ENCODE measurements at places on chromosomes 6 and 20.

- DNase-seq: no peak
Measured at GRCh38 chr20:56200456-56200855, 48.1 kb upstream of the MC3R start.

DNA sequence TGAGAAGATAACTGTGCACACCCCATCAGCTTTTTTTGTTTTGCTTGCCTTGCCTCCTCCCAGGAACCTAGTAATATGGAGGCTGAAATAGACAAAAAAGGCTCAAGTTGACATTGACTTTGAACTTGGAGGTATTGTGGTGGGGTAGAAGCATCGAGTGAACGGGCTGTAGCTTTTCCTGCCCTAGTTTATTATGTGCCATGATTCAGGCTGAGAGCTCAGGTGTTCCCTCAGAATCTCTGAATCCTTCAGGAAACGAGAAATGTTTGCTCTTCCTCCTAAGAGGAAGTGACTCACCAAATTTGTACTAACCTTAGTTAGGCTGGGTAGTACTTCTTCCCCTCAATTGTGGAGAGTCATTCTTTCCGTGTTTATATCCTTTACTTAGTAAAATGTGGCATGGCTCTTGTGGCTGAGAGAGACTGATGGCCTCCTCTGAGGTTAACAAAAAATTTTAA, 98.8 kb downstream of the SASH1 start:
- DNase-seq: peak; percentile 93

GRCh38 chr6:18551228-18551627, 164.1 kb downstream of the RNF144B start:
- DNase-seq: peak; percentile 76

DNA sequence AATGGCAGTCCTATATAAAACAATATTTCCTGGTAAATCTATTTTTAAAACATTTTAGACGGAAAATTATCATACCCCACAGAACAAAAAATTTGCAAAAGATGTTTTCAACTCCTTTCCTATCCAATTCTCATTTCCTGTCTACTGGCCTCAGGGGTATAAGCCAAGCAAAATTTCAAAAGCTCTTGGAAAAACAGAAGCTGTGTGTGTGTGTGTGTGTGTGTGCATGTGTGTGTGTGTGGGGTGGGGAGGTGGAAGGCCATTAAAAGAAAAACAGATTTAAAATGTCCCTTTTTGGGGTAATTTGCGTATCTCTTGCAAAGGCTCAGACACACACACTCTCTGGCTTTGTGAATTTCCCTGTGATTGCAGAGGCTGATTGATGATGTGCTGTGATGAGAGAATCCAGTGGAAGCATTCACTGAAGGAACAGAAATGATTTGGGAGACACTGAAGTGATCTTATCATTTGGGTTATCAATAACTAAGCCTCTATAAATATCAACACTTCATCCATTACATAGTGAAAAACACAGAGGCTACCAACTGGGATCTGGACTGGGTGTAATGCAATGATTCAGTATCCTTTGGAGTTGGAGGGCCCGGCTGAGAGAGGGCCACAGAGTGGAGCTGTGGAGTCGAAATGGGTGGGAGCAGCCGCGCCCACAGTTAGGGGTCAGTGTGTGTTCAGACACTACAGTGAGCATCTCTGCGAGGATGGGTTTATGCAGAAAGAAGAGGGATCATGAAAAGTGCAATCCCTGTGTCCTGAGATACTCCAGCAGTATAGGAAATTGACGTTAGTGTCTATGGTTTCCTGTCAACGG, 106.8 kb upstream of the PREP start:
- DNase-seq: no peak

- DNase-seq: peak; percentile 81
Measured at GRCh38 chr6:169250660-169251059, 3.0 kb downstream of the THBS2 start.

- no peak for DNase-seq
Measured at GRCh38 chr20:34862724-34863123, 9.9 kb downstream of the GGT7 start.

DNA sequence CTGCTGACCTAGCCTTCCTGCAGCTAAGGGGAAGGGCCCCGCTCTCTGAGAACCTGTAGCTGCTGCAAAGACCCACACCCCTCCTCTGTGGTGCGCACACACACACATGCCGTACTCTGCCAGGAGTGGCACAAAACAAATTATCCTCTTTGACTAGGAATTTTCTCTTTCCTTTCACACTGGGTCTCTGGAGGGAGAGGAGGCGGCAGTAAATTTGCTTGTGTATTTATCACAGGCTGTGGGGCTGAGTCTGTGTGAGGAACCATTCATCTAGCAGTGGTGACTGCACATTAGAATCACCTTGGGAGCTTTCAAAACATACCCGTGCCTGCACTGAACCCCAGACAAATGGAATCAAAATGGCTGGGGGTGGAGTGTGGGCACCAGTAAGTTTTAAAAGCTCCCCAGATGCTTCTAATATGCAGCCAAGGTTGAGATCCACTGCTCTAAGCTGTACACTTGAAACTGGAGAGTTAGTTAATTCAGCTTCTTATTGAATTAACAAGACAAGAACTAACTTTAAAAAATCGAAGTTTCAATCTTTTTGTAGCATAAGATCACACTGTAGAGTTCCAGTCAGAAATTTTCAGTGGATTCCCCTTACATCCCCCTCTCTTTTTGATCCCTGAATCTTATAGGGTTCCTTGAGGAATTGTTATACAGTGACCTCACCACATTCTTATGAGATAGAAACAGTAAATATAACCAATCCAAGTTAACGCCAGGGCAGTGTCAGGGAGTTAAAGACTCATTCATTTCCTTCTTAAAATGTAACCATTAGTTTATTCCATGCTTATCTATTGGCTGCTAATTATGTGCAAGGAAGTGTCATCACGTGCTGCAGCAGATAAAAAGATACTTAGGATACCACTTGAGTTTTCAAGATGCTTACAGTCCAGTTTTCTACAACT, 29.8 kb upstream of the GMDS start:
- no peak for DNase-seq

DNA sequence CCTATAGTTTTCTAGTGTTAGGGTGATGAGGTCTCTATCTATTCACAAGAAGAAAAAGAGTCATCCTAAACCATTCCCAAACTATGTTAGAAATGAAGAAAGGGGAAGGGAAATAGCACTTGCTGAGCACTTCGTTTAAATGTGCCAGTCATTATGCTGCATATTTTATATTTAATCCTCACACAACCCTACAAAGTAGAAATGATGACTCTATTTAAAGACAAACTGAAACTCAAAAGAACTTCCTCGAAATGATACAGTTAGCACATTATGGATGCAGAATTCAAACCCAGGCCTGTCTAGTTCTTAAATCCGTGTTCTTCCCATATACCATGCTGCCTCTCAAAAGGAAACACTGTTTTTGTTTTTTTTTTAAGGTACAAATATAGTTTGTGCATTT, 174.6 kb downstream of the GMPR start:
- DNase-seq: no peak

- no peak for DNase-seq
Measured at GRCh38 chr20:63060057-63060991, 53.6 kb upstream of the BHLHE23 start.

DNA sequence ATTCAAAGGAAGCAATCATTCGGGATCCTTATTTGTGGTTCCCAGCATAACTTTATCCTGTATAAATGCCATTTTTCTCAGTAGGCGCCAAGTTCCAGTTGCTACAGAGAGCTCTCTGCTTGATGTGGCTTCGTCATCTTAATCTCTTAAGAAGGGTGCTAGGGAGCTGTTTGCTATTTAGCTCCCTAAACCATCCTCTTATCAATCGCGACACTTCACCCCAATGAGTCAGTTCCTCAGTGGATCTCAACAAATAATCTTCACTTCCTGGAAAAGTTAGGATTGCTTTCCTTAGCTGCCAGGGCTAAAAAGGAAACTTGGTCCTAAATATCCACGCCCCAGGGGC, 1.3 kb upstream of the NKAIN2 start:
- DNase-seq: peak; percentile 31

DNA sequence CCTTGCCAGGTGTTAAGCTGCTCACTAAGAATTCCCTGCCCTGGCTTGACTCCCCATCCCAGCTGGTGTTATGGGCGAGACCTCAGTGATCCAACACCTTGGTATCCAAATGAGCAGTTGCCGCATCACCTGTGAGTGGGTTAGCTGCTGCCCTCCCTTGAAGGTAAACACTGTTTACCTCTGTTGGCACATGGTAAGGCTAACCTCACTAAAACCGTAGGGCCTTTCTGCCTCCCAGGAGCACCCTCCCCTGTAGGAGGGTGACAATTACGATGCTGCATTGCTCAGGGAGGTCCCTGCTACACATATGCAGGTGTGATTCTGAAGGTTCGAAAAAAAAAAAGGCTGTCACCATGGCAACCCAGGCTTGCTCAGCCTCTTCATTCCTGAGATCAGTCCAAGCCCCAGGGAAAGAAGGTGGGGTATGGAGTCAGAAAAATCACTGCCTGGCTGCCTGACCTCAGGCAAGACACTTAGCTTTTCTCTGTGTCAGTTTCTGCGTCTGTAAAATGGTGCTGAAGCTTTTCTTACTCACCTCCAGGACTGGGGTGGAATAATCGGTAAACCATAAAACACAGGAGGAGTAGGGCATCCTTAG, 19.5 kb downstream of the PNPLA1 start:
- DNase-seq: peak; percentile 88

- DNase-seq: no peak
Measured at GRCh38 chr6:158441716-158442215, 118.1 kb upstream of the TMEM181 start.

- DNase-seq: peak; percentile 12
Measured at GRCh38 chr6:119090256-119090655, 11.8 kb upstream of the FAM184A start.

DNA sequence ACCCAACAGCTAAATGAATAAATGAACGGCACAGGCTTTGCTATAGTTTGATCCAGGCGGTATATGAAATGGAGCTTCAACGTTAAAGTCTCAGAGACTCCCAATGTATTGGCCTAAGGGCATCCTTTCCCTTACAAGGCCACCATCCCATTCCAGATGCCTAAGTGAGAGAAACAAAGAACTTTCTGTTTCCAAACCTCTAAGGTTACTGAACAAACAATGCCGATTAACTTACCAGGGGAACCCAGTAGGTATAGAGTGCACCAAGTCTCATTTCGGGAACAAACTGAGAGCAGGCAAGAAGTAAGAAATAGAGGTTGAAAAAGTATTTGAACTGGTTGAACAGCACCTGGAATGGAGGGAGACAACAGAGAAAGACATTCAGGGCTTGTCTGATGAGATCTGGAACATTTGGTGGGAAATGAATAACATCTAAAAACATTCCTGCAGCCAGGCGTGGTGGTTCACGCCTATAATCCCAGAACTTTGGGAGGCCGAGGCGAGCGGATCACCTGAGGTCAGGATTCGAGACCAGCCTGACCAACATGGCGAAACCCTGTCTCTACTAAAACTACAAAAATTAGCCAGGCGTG, 42.5 kb downstream of the ATP9A start:
- peak; percentile 21 for DNase-seq

DNA sequence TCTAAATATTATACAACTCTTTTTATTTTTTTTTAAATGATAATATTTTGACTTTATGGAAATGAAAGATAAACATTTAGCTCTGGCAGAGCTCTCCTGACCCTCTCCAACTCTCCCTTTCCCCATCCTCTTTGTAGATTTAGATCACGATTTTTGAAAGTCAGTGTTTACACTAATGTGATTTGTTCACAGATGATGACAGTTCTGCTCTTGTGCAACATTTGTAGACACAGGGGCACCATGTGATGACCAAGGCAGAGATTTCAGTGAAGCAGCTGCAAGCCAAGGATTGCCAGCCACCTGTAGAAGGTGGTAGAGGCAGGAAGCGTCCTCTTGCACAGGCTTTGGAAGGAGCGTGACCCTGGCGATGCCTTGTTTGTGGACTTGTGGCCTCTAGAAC, 483.2 kb downstream of the QKI start:
- DNase-seq: no peak

DNA sequence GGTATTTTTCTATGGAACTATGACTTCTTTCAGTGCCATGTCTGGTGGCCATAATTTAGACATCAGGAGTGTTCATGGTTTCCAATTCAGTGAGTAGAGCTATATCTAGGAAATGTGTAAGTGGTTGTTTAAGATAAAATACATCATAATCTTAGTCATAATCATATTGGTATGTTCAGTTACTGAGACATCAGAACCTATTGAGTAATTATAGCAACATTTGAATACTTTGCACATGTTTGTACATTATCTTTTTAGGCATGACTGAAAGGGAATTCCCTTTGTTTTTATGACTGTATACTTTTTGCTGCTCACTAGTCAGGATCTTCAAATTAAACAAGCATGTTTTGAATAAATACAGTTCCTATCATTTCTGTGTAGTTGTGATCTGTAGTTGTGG, 64.0 kb downstream of the STXBP5 start:
- DNase-seq: peak; percentile 78

DNA sequence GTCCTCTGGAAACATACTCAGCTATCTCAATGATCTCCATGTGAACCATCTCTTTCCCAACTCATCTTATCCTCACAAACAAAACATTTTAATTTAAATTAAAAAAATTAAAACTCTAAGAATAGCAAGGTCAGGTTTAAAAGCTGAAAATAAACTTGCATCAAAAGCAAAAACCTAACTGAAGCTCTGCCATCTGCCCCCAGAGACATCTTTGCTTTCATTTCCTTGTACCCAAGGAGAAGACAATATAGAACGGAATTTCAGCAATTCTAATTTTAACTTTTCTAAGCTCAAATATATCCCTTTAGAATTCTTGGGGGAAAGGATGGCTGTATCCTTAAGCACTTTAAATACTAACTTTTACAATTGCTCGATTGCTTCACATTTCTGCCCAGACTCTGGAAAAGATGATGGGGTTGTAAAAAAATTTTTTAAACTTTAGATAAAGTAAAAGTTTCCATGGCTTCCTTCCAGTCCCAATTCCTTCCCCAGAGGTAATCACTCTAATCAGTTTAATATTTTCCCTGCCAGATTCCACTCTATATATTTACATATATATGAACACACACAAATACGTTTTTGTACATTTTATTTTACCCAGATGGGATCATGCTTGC, 69.2 kb upstream of the SMIM29 start:
- no peak for DNase-seq

GRCh38 chr6:112432853-112433252, 85.7 kb downstream of the RFPL4B start:
- DNase-seq: no peak

DNA sequence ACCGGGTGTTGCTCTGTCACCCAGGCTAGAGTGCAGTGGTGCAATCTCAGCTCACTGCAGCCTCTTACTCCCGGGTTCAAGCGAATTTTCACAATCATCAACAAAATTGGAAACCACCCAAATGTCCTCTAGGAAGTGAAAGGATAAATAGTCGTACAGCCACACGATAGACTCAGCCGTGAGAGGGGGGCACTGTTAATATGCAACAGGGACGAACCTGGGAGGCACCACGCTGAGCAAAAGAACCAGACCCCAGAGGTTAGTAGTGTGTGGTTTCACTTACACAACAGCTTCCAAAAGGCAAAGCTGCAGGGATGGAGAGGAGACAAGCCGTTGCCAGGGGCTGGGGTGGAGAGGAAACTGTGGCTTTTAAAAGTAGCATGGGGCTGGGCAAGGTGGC, 30.1 kb upstream of the NTSR1 start:
- no peak for DNase-seq

GRCh38 chr6:126069449-126069848, 83.1 kb downstream of the TRMT11 start:
- DNase-seq: no peak
